NCI-H460 (cell line): ENCODE measurements at places on chromosomes 11 and 22. TPM values are rescaled to one million over a fixed set of nuclear protein-coding genes. Genes with fewer than 3 reads are reported as not detected.

OR10A2 gene
- total RNA-seq: not detected in 2 replicates

OR52A1 gene
- not detected in 2 replicates for total RNA-seq

- no peak for DNase-seq
Measured at GRCh38 chr22:18978506-18978905, 42.4 kb upstream of the PRODH start.

SAA2 gene
- not detected in 2 replicates for total RNA-seq

GRCh38 chr11:112292188-112292587 lies 31.5 kb upstream of the PLET1 start:
- no peak for DNase-seq

DNA sequence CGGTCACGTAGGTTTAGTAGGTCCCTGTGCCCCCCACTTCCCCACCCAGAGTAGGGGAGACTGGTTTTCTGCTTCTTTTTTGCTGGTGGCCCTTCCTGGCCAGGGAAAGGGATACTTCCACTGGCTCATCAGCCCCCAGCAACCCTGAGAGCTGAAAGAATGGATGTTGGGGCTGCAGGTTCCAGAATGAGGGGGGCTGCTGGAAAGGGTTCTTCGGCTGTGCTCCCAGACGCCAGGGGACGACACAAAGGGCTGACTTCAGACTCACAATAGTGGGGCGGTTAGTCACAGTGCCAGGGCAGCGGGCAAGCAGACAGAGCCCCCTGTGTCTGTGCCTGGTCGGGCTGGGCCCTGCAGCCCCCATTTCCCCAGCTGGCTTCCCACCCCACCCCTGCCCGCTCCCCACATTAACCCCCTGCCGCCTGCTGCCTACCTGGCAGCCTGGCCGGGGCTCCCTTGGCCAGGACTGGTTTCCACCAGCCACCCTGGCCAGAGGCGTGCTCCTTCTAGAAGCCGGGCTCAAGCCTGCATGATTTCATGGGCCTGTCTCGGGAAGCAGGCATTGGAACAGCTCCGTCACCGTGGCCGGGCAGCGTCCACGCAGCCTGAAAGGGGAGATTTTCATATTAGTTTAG lies 79.1 kb upstream of the WNT7B start:
- DNase-seq: no peak

PRSS23 gene
- 180 and 185 TPM in 2 replicates for total RNA-seq

DNA sequence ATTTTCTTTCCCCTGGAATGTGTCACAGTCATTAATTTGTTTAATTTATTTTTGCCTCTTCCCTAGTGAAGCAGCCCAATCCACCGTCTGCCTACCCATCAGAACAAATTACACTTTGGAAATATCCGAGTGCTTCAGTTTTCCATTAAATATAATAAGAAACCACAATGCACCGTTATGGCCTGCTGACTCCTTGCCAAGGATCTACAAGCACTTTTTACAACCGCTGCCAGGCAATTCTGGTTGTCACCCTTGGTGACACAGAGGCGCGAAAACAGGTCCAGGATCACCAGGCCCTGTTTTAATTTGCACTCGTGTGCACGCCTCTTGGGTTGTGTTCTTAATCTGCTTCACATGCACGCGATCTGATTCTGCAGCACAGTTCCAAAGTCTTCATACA lies 43.9 kb downstream of the KIRREL3 start:
- DNase-seq: no peak

DNA sequence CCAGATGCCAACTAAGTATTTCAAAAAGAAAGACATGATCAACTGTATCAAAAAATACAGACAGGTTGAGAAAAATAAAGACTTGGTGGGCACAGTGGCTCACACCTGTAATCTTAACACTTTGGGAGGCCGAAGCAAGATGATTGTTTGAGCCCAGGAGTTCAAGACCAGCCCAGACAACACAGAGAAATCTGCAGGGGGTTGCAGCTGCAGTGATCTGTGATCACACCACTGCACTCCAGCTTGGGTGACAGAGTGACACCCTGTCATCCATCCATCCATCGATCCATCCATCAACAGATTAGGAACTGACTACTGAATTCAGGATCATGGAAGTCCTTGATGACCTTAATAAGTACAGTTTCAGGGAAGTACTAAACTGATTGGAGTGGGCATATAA lies 65.0 kb upstream of the RPS13 start:
- no peak for DNase-seq

DNA sequence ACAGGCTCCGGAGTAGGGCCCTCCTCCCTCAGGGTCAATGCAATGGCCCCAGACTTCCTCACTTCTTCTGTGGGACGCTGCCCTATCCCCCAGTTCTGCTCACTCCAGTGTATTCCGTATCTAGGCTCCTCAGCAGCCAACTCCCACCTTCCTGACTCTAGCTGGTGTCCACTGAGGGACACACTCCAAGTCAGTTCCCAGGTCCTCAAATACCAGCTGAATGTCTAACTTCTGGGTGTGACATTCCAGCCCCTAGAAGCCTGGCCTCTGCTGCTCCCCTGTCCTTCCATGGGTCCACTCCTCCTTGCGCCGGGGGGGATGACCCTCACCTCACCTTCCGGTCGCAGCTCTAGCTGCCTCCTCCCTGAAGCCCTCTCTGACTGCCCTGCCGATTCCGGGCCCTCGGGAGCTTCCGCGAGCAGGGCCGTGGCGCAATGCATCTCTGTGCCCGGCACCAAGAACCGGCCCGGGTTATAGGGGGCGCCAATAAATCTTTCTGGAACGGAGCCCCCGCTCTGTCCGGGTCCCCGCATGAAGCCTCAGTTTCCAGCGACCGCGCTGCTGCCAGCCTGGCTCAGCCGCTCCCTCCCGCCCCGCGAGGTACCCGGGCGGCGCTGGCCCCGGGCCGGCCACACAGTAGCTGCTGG lies 15.4 kb downstream of the BAD start:
- peak; percentile 43 for DNase-seq

GRCh38 chr22:31723723-31724122 lies 26.2 kb downstream of the PRR14L start:
- no peak for DNase-seq

DLG2 gene
- 103 and 115 TPM in 2 replicates for total RNA-seq

MPST gene
- 41.9 and 49.9 TPM in 2 replicates for total RNA-seq

RAB38 gene
- total RNA-seq: 6.6 and 6.9 TPM in 2 replicates

IRAG1 gene
- not detected in 2 replicates for total RNA-seq

- no peak for DNase-seq
Measured at GRCh38 chr11:65416841-65417701, 5.5 kb upstream of the NEAT1 start.

DNA sequence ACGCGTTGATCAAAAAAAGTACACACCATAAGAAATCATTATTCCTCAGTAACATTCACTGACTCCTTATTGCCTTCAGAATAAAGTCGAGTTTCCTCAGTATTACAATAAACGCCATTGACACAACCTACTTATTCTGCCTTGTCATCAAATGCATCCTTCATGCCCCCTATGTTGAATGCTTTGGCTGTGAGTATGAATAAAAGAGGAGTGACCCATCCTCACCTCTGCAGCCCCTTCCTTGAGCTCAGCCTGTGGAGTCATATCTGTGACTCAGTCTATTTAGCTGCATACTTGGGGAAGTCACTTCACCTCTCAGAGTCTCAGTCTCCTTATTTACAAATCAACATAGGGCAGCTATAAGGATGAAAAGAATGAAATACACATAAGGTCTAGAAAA lies 65.1 kb downstream of the USP35 start:
- no peak for DNase-seq

DNA sequence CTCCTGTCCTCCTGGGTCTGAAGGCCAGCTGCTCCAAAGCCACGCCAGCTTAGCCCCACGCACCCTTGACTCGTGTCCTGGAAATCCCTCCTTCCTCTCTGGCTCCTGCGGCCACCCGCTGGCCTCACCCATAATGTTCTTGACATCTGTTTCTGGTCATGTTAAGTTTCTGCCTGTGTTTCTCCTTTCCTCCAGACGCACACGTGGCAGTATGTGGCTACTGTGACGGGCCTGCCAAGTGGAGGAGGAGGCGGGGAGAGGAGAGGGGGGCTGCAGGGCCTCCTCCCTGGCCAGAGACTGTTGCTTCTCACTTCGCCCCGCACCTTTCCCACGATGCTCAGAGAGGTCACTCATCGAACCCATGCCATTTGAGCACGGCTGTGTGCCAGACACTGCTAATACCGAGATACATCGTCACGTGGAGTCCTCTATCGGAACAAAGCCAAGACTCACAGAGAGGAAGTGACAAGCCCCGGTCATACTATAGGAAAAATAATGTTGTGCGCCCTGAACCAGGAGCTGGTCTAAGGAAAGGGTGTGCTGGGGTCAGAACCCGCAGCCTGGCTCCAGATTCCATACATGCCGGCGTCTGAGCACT lies 11.5 kb downstream of the C1QTNF6 start:
- no peak for DNase-seq

NCF4 gene
- total RNA-seq: not detected in 2 replicates

DNA sequence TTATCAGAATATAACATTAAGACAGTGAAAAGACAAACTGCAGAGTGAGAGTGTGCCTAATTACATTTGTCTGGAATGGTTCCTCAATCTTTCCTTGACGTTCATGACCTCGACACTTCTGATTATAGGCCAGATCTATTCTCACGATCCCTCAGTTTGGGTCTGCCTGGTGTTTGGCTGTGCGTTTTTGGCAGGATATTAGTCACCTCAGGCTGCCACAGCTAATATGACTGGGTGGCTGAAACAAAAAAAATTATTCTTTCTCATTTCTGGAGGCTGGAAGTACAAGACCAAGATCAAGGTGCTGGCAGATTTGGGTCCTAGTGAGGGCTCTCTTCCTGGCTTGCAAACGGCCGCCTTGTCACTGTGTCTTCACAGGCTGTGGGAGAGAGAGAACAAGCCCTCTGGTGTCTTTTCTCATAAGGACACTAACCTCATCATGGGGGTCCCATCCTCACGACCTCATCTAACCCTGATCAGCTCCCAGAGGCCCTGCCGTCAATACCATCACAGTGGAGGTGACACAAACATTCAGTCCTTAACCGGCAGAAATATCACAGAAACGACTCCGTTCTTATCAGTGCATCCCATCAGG lies 23.2 kb downstream of the IFITM10 start:
- DNase-seq: no peak

OR5P2 gene
- not detected in 2 replicates for total RNA-seq

DNA sequence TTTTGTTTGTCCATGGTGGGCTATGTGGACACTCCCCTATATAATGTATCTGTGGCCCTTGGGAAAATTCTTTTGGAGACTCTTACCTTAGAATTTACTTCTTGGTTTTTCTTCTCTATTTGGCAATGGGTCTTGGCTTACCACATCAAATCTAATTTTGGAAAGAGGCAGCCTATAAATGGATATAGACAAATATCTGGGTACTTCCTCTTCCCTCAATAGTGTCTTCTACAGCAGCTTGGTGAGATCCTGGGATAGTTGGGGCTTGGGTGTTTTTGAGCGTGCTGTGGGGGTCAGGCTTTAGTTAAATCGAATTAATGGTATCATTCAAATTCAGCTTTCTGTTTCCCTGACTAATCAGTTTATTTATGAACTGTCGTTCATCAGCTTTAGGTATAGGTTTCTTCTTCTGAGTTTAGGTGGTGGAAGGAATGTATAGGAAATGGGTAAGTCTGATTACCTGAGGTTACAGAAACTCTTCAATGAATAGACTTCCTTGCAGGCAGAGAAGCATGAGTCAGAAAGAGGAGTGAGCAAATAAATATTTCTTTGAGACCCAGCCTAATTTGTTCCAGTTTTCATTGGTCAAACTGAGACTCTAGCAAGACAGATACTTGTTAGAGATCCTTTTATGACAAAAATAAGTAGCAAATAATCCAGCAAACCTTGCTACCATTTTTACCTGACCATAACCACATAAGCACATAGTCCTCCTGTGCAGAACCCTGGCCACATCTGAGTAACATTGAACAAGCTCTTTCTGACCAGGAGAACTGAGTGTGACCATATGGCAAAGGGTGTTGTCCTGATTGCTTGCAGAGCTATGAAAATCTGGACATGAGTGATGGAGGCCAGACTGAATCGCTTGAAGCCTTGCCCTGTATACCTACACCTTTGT lies 68.6 kb upstream of the SORL1-AS1 start:
- DNase-seq: no peak

DNA sequence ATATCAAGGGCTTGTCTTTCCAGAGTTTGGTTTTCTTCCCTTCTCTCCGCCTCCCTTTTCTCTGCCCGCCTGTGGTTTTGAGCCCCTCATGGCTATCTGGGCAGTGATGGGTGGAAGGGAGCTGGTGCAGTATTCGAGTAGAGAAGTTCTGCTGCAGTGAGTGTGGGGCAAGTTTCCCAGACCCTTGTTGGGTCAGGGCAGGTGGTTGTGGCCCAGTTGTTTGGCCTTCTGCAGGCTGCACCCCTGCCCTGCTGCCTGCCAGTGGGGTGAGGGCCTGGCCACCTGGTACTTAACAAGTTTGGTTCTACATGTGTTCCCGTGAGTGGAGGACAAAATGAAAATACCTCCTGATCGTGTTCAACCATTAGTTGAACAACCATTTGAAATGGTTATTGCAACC lies 65.2 kb downstream of the PTPRJ start:
- no peak for DNase-seq

IL17REL gene
- not detected in 2 replicates for total RNA-seq

GRCh38 chr11:26878959-26879581 lies 114.8 kb upstream of the FIBIN start:
- no peak for DNase-seq

- DNase-seq: no peak
Measured at GRCh38 chr11:68750195-68751003, 921 bp downstream of the TESMIN start.
